Germinal center (tissue), 1 donor: ENCODE measurements at places on chromosomes 1 and 21.

DNA sequence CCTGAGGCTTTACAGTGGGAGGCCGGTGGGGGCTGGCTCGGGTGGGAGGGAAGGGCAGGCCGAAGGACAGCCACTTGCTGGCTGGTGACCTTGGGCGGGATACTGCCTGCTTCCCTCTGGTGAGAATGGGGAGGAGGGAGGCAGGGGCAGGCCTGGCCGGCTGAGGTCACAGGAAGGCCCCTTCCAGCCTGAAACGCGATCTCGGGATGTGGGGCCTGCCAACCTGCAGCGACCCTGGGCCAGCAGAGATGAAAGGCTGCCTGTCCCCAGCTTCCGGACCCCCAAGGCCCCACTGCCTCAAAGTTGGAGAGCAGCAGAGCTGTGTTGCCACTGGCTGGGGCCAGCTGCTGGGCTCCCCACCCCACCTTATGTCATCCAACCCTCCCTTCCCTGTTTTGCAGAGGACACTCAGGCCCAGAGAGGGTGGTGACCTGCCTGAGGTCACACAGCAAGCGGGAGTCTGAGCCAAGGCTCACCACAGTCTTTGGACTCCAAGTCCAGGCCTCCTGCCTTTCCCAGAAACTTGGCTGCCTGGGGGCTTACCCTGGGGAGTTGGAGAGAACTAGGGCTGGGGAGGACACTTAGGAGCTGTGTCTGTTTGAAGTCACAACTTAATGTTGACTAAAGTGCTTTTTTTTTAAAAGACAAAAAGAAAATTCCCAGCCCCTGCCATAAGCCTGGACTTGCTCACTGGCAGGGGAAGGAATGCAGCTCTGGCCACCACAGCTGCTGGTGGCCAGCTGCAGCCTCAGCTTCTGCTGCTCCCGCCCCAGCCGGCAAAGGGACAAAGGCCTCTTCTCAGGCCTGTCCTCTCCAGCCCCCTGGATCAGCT lies 14.8 kb upstream of the WASF2 start:
- peak; percentile 1 for DNase-seq

DNA sequence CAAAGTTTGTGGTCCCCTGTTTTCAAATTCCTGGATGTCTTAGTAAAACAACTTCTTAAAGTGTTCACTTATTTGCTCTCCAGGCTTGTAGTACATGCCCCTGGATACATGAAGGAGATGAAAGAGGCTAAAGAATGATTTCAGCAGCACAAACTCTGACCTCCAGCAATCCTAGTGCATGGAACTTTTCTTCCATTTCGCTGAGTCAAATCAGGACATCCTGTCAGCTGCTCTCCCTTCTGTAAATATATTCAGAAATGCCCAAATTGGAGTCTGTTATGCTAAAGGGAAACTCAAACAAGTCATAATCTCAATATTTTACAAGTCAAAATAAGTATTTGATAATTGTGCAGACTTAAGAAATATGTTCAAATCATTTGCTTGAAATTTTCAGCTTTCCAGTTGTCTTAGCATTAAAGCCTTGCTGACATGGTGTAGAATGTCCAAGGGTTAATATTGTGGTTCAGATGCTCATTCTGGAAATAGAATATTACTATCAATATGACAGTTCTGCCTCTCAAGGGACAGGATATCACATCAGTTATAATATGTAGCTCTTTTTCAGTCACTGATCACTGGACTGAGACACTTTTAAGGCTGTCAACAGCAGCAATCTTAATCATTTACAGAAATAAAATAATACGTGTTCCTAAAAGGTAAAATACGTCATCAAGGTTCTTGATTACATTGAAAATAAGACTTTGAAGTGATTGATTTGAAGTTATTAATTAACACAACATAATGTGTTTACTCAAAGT lies 1157.3 kb downstream of the PLA2G4A start:
- no peak for DNase-seq

DNA sequence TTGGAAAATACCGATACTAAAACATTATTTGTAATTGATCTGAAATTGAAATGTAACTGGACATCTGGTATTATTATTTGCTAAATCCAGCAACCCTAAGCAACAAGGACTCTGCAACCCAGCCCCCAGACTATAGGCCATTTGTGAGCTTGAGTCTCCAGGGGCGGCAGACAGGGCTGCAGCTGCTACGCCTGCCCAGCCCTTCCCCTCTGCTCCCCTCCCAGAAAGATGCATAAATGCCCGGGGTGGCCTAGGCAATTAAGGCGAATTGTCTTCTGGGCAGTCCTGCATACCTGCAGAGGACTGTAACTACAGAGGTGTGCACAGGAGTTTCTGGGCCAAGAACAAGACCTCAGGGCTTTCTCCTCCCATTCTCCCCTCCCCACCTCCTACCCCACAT lies 41.2 kb upstream of the LBR start:
- no peak for DNase-seq

DNA sequence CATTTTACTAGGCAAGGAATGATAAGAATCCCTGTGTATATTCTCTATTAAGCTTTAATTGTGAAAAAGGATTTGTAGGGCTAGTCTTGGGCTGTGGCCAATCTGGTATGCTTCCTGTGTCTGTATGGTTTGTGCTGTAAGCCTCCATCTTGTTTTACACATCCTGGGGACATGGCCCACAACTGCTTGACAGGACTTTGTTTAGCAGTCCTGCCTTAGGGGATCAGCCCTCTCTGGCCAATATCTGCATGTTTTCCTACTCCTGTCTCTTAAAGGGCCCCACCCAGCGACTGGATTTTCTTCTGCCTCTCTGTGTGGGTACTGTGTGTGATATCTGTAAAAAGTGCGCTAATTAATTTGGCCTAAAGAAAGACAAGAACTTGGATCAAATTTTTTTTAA lies 813.2 kb downstream of the PLA2G4A start:
- DNase-seq, result no peak

GRCh38 chr21:15052459-15052763 lies 12.4 kb downstream of the NRIP1 start:
- no peak for DNase-seq

- peak; percentile 41 for DNase-seq
These were observed 33.5 kb upstream of the C1orf53 start for GRCh38 chr1:197868751-197869489.

DNA sequence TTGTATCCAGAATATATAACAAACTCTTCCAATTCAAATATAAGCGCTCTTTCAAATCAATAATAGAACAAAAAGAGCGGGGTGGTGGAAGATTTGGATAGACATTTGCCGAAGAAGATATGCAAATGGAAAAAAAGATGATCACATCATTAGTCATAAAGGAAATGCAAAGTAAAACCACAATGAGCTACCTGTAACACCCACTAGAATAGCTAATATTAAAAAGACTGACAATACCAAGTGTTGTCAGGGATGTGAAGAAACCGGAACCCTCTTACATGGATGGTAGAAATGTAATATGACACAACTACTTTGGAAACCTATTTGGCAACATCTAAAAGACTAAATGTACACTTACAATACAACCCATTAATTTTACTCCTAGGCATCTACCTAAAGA lies 5.7 kb upstream of the TRAF5 start:
- DNase-seq, result no peak
